ENCODE measurements at places on chromosomes 4 and X.

GRCh38 chr4:2222838-2223237, 19.1 kb downstream of the HAUS3 start:
- no peak for DNase-seq

GRCh38 chr4:166165829-166166420, 292.9 kb downstream of the TLL1 start:
- peak; percentile 78 for DNase-seq

DNA sequence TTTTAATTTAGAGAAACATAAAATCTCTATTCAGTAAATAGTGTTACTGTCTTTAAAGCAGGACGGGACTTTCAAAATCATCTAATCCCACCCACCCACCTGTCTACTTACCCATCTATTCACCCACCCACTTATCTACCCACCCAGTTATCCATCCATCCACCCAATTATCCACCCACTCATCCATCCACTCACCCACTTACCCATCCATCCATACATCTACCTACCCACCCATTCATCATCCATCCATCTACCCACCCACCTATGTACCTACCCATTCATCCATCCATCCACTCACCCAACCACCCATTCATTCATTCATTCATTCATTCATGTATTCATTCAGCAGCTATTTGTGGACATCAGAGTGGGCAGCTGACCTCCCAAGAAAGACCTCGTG, 30.6 kb downstream of the MAN2B2 start:
- DNase-seq = no peak

DNA sequence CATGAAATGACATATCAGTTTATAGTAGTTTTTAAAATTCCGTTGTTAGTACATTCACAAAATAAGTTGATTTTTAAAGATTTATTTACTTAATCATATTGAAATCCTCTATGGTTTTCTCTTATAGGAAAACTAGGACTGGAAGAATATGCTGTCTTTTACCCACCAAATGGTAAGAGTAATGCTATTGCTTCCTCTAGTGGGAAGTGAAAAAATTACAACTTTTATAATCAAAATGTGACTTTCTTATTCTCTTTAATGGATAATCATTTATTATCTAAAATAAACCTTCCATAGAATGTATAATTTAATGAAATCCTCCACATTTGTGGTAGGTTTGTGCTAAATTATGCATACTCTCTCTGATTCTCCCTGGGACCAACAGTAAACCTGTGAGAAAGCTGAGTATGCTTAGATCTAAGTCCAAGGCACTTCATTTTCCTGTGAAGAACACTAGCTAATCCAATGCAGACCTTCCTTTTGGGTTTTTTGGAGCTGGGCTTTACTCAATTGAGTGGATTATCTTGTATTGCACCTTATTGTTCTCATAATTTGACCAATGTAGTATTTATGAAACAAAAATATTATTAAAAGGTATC, 136.2 kb downstream of the TBC1D19 start:
- peak; percentile 33 for DNase-seq

DNA sequence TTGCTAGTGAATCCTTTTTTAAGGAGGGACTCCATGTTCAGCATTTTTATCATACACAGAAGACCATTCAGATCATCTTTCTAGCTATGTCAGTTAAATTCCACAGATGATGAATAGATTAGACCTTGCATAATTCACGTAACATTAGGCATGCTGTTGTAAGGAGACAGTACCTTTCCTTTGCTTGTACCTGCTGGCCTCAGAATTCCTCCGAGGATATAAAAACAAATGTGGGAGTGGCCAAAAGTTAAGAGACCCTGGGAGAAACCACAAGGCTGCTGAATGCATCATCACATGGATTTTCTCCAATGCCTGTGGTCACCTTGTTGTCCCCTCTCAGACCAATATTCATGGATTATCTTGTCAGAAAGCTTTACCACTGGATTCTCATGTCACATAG, 201.4 kb downstream of the MAGEB17 start:
- no peak for DNase-seq

GRCh38 chrX:150879855-150880807, 18.3 kb downstream of the CD99L2 start:
- DNase-seq = no peak

DNA sequence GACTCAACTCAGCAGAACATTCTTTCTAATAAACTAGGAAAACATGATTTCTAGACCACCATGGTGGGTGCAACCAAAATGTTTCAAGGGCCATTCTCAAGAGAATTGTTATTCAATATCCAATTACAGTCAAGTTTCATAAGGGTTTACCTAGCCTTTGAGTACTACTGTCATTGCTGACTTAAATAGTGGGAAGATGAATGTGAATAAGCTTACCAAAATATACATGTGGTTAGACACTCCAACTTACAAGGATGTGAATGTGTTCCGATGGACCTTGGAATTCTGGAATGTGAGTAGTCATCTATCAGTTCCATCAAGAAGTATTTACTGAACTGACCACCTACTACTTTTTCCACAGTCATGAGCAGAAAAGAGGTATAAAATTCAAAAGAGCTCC, 16.9 kb downstream of the SH3RF1 start:
- DNase-seq = peak; percentile 54

DNA sequence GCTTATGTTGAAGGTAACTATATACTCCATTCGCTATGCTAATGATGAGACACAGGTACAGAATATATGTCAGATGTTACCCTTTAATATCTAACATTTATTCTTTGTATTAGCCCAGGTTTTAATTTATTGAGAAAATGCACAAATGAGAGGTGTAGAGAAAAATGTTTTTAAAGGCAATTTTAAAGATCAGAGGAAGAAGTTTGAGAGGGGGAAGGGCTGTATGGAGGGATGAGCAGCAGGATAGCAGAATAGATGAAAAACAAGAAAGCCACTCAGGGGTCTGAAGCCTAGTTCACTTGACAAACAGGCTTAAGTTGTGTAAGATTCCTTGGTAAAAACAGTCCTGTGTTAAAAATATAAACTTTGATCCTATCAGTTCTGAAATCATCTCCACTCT, 3.7 kb downstream of the MAB21L2 start:
- DNase-seq = no peak

DNA sequence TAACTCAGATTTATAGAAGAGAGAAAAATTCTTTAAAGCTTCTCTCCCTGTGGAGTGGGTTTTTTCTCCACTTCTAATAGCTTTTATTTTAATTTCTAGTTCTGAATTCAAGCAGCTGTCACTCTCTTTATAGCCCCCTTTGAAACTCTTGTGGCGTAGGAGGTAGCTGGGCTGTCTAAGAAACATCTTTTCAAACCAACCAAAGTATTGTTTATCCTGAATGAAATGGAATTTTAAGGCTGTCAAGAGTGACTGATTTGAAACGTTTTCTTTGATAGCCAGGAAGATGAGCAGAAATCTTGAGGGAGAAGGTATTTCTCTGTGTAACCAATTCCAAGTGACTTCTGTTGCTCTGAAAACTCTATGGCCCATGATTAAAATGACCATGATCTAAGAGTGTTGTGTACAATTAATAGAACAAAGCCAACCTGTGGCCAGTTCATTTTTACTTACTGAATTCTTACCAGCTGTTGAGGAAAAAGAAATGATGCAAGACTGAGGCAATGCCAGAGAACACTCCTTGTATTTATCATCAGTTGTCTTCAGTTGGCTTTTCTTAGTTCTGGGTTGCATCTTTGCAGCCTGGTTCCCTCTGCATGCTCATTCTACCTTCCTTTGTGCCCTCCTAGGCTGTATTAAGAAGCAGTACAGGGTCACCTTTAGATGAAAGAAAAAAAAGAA, 298.4 kb downstream of the ARHGAP10 start:
- DNase-seq = peak; percentile 75

DNA sequence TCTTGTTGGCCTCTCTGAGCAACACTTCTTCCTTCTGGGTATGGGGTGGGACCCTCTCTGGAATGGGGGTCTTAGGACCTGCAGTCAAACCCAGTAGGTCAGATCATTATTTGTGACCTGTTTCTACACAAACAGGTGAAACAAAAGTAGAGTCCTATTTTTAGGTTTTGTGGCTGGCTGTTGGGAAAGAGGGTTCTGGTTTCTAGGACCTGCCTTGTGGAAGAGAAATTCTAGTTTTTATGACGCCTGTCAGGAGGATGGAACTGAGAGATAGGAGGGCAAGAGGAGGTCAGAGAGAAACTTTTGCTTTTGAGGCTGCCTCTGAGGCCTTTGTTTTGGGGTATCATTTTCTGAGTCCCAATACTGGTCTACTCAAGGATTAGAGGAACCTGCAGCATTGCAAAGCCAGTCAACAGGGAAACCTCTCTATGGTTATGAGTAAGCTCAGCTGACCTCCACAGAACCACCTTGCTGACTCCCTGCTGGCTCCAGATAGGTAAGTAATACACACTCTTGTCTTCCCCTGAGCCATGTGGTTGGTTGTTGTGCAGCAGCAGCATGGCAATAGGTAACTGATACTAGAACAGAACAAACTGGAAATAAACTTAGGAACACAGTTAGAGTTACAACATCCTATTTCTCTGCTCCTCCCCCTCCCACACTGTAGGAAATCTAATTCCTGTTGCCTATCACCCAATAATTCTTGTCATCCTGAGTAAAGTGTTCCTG, 114.7 kb upstream of the VCX3B start:
- no peak for DNase-seq

DNA sequence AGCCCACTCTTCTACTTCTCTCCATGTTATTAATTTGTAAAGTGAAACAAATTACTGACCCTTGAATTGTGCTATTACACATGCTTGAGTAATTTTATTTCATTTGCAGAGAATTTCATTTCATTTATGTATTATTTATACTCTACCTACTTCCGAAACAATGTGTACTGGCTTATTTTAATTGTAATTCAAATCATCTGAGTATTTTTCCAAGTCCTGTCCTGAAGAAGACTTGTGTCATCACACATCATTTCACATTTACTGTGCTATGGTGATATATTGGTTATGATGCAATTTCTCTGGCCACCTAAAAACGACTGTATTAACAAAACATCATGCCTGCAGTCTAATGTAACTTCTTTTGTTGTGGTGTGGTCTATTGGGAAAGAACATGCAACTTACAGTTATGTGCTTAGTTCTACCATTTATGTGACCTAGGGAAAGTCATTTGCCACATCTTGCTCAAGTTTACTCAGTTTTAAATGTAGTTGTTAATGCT, 384.5 kb downstream of the RPA4 start:
- peak; percentile 4 for DNase-seq

GRCh38 chrX:13248867-13249486, 70.9 kb downstream of the ATXN3L start:
- DNase-seq = peak; percentile 18

DNA sequence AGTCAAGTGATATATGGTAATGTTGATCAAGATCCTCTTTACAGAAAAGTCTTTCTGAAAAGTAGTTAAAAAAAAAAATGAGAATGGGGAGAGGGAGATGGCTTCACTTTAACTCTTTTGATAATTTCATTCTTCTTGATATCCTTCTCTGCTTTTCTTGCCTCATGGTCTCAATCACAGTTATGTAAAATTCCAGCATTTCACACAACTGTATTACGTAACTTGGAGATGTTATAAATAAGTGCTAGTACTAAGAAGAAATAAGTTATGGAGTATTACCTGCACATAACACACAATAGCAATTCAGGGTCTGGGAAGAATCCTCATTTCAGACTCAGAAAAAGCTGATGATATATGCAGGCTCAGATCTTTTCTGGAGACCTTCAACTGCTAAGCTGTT, 22.0 kb downstream of the RUFY3 start:
- DNase-seq = no peak

- no peak for DNase-seq
These were observed 111.3 kb upstream of the ATP8A1 start for GRCh38 chr4:42768125-42768748.

DNA sequence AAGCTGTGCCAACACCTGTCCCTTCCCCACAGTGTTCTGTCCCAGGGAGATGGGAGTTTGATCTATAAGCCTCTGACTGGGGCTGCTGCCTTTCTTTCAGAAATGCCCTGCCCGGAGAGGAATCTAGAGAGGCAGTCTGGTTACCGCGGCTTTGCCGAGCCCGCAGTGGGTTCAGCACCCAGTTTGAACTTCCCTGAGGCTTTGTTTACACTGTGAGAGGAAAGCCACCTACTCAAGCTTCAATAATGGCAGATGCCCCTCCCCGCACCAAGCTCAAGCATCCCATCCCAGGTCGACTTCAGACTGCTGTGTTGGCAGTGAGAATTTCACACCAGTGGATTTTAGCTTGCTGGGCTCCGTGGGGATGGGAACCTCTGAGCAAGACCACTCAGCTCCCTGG, 33.3 kb upstream of the ARSJ start:
- DNase-seq = no peak

DNA sequence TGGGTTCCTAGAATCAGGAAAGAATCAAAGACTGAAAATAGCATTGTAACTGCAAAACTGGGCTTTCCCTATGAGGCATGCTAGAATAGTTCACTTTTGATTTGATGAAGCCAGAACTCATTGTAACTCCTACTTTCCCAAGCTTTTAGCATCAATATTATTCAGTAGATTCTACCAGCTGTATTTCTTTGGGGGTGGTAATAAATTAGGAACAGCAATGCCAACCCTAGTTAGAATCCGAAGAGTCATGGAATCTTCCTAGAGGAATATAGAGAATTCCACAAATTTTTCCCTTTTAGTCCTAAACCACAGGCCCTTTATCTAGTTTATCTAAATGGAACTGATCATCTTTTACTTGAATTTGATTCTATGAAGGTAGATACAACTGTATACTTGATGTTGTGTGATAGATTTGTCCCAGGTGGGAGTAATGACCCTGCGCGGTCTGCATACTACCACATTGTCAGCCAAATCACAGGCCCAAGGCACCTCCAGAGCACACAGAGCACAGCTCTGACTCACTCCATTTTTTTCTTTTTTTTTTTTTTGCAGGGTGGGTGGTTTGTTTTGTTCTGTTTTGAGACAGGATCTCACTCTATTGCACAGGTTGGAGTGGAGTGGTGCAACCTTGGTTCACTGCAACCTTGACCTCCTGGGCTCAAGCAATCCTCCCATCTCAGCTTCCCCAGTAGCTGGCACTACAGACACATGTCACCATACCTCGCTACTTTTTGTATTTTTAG, 66.6 kb downstream of the EDNRA start:
- DNase-seq = peak; percentile 20

DNA sequence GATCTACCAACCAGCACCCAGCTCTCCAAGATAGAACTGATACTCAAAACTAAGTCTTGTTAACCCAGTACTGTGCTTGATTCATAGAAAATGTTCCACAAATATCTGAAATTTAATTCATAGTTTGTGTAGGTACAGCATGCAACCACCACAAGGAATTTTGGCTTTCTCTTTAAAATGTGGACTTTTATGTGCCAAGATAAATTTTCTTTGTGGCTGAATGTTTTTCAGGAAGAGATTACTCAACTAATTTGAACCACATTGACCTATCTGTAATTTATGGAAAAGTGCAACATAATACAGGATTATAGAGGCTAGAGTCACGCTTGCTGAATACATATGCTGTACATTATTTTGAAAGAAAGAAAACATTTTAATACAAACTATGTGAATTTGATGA, 730.8 kb downstream of the IL1RAPL1 start:
- DNase-seq = peak; percentile 8

GRCh38 chr4:5474756-5475155, 233.6 kb downstream of the EVC2 start:
- DNase-seq = no peak

DNA sequence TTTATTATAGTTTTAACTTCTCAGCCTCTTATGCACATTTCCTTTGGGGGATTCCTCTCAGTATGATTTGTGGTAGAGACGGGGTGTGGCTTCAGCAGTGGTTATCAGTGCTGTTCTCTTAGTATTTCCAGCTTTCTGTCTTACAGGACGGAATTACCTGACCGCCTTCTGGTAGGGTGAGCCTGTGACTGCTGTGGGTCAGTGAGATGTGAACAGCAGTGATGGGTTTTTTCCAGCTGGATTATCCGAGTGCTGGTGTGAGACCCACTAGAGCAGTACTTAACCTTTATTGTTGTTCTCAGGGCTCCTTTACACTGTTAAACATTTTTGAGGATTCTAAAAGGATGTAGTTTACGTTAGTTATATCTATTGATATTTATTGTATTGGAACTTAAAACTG, 135.2 kb downstream of the SLIT2 start:
- DNase-seq = no peak
